T-helper 17 cell (primary cell): ENCODE measurements at places on chromosomes 3 and 15. TPM values are rescaled to one million over a fixed set of nuclear protein-coding genes. Genes with fewer than 3 reads are reported as not detected.
A peak's percentile ranks its signal among the peaks of the same experiment; 100 is the strongest.

GRCh38 chr15:89003865-89004725, 84.2 kb upstream of the ABHD2 start:
- peaks cover 3% of the 10 kb centered on the region for H3K36me3 ChIP-seq
- peaks cover 28% of the 10 kb centered on the region for H3K27me3 ChIP-seq
- no peak for DNase-seq
- H3K4me3 ChIP-seq = no peak overlapping the region
- no peak overlapping the region for H3K27ac ChIP-seq
- H3K4me1 ChIP-seq = peaks cover 9% of the 10 kb centered on the region

GRCh38 chr3:180680097-180680430, 775 bp upstream of the CCDC39 start:
- H3K4me3 ChIP-seq = peak overlapping the region; percentile 94
- peak overlapping the region; percentile 88 for H3K27ac ChIP-seq
- H3K27me3 ChIP-seq = peaks cover 38% of the 10 kb centered on the region
- H3K36me3 ChIP-seq = no peaks in the 10 kb centered on the region

GRCh38 chr3:30677347-30677685, 70.9 kb downstream of the TGFBR2 start:
- H3K27ac ChIP-seq = peak overlapping the region; percentile 83
- no peak overlapping the region for H3K4me3 ChIP-seq
- H3K36me3 ChIP-seq = peaks cover 27% of the 10 kb centered on the region
- peaks cover 71% of the 10 kb centered on the region for H3K4me1 ChIP-seq

GRCh38 chr3:185084901-185085300, 68.0 kb downstream of the C3orf70 start:
- peaks cover 34% of the 10 kb centered on the region for H3K27me3 ChIP-seq
- H3K36me3 ChIP-seq = no peaks in the 10 kb centered on the region
- H3K4me3 ChIP-seq = no peak overlapping the region
- no peaks in the 10 kb centered on the region for H3K4me1 ChIP-seq

GRCh38 chr3:123283074-123283473, 81.3 kb downstream of the SEC22A start:
- H3K4me1 ChIP-seq = no peaks in the 10 kb centered on the region
- H3K36me3 ChIP-seq = peaks cover 2% of the 10 kb centered on the region
- H3K27me3 ChIP-seq = no peaks in the 10 kb centered on the region
- no peak for DNase-seq
- no peak overlapping the region for H3K27ac ChIP-seq

GRCh38 chr3:126858887-126859286, 124.0 kb upstream of the PLXNA1 start:
- no peak overlapping the region for H3K4me3 ChIP-seq
- peaks cover 5% of the 10 kb centered on the region for H3K36me3 ChIP-seq
- no peak for DNase-seq
- no peak overlapping the region for H3K27ac ChIP-seq
- no peaks in the 10 kb centered on the region for H3K27me3 ChIP-seq

Gene STAG1
- total RNA-seq = 46.9 TPM

DNA sequence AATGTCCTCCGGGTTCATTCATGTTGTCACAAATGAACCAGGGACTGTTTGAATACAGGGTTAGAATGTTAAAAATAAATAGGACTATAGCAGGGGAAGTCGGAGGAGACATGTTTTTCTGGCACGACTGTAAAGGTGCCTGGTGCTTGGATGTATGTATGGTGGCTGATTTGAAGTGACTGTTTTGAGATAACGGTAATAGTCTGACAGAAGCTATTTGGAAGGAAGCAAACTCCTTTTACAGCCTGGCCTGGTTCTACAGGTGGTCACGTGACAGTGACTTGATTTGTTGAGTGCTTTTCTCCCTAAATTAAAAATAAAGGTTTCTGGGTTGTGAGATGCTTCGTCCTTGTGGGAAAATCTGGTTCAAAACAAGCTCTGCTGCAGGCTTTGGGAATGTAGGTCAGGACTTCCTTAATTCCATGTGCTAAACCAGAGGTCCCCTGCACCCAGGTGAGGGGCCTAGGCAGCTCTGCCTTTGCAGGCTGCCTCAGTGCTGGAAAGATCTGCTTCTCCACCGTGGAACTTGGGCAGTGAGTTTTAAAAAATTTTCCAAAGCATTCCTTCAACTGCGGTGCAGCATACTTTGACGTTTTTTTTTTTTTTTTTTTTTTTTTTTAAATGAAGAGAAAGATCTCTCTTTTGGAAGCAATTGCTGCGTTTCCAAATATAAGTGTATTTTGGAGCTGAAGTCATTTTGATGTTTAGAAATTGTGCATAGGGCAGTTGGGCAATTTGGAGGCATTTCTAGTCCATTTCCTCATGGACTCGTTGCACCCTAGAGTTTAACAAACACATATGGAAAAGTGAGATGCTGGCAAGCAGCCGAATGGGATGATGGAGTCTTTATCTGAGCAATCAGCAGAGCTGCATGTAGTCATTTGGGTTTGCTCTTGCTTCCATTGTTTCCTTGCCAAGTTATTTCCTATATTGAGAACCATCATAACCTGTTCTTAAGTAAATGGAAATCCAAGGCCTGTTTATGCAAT, 30.9 kb downstream of the ITPR1 start:
- no peak overlapping the region for H3K4me3 ChIP-seq
- peaks cover 38% of the 10 kb centered on the region for H3K4me1 ChIP-seq
- DNase-seq = no peak
- no peak overlapping the region for H3K27ac ChIP-seq

GRCh38 chr15:73677146-73677607, 7.0 kb upstream of the CD276 start:
- peak; percentile 52 for DNase-seq
- no peak overlapping the region for H3K4me3 ChIP-seq
- peaks cover 38% of the 10 kb centered on the region for H3K27me3 ChIP-seq
- no peak overlapping the region for H3K27ac ChIP-seq
- peaks cover 10% of the 10 kb centered on the region for H3K36me3 ChIP-seq

GRCh38 chr3:163011596-163011995, 1515.0 kb downstream of the OTOL1 start:
- DNase-seq = no peak
- no peaks in the 10 kb centered on the region for H3K36me3 ChIP-seq
- H3K27me3 ChIP-seq = no peaks in the 10 kb centered on the region
- H3K4me1 ChIP-seq = no peaks in the 10 kb centered on the region
- no peak overlapping the region for H3K27ac ChIP-seq

Gene INSYN1
- total RNA-seq = not detected
